ENCODE measurements at places on chromosomes 16 and 17. TPM values are rescaled to one million over a fixed set of nuclear protein-coding genes. Genes with fewer than 3 reads are reported as not detected.

DNA sequence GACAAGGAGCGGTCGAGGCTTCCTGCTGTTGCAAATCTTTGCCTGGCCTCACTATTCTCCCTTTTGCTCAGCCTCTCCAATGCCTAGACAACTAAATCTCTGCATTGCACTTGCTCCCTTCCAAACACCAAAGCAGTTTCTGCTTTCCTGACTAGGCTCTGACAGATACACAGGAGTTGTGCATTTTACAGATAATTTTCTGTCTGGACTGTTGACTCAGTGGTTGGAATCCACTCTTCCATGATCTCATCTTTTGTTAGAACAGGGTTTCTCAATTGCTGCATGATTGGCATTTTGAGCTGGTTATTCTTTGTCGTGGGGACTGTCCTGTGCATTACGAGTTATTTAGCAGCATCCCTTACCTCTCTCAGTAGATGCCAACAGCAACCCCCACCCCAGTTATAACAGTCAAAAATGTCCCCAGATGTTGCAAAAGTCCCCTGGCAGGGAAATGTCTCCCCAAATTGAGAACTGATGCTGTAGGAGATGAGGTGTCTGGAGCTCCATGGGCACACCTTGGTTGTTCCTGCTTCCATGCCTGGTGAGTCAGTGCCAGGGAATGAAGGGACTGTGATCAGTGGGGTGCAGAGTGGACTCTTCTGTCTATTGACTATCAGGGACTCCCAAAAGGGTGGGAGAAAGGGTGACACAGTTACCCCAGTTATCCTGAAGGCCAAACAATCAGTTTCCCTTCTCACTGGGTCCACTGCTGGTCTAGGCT lies 557.4 kb upstream of the PSMD7 start:
- no peak for DNase-seq

TMC8 gene
- 128 TPM for total RNA-seq

- no peak for DNase-seq
These were observed 617 bp upstream of the CCR7 start for GRCh38 chr17:40565769-40566409.

DNA sequence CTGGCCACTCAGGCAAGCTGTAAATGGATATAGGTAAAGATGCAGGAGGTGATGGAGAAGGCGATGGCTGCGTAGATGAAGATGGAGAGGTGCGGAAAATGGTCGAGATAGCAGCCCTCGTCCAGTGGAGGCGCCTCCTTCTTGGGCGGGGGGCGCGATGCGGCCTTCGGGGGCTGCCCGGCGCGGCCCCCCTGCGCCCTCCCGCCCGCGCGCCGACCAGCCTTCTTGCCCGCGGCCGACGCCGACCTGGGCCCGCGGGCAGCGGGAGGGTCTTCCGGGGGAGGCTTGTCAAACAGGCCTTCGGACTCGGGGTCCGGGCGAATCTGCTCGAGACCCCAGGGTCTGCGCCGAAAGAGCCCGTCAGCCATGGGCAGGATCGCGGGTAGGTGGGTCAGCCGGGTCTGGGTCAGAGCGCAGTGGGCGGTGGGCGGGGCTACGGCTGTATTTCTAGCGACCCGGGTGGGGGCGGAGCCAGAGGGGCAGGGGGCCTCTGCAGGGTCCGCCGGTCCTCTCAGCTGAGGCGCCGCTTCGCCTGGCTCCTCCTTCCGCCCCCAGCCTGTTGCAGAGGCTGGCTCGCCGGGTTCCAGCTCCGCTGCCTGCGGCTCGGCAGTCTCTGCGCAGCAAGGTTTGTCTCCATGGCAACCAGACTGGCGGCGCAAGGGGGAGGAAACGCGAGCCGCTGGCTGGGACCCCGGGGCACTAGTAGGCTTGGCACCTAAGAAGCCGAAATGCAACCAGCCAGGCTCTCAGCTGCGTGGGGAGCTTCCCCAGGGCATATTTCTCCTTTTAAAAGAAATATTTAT lies 14.4 kb downstream of the MIS12 start:
- no peak for DNase-seq

DNA sequence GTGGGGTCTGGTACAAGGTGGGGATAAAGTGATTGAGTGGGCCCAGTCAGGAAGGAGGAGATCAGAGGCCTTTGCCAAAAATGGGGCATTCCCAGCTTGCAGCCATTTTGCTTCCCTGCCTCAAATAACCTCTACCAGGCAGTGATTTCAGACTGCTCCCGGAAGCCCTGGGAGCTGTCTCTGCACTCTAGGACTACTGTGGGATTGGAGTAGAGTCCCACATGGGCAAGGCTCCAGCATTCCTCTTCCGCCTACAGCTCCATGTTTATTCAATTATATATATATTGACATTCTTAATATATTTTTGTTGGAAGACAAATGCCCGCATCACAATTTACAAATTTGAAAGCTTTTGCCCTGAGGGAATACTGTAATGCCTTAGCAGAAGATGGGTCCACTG lies 13.5 kb downstream of the SUPT6H start:
- no peak for DNase-seq

DNA sequence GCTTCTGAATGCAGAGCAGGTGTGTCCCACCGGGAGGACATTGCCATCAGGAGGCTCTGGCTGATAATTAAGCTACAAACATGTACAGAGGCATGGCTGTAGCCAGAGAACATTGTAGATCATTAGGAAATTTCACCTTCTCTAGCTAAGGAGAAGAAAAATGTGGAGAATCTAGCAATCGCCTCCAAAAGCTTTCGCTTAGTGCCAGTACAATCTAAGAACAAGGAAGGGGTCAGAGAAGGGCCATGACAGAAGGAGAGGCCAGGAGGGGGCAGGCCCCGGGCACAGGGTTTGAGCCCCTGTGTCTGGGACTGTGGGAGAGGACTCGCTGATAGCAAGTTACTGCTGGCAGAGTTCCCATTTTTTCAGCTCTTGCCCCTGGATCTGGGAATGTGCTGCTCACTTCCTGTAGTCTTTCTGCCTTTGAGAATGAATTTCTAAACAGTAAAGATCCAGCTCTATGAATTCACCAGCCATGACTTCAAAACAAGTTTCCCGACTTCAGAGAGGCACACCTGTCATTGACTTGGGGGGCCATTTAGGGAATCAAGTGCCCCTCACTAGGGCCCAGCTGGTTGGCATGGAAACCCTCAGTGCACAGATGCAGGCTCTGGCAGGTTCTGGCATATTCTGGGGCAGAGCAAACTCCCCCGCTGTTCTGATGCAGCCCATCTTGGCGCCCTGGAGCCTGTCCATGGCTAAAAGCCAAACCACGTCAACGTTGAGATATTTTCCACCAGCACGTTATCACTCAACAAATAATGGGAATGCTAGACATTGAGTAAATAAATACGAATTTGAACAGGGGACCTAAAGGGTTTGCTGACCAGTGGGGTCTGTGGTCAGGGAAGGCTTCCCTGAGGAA lies 59.5 kb upstream of the CACNG4 start:
- no peak for DNase-seq

DNA sequence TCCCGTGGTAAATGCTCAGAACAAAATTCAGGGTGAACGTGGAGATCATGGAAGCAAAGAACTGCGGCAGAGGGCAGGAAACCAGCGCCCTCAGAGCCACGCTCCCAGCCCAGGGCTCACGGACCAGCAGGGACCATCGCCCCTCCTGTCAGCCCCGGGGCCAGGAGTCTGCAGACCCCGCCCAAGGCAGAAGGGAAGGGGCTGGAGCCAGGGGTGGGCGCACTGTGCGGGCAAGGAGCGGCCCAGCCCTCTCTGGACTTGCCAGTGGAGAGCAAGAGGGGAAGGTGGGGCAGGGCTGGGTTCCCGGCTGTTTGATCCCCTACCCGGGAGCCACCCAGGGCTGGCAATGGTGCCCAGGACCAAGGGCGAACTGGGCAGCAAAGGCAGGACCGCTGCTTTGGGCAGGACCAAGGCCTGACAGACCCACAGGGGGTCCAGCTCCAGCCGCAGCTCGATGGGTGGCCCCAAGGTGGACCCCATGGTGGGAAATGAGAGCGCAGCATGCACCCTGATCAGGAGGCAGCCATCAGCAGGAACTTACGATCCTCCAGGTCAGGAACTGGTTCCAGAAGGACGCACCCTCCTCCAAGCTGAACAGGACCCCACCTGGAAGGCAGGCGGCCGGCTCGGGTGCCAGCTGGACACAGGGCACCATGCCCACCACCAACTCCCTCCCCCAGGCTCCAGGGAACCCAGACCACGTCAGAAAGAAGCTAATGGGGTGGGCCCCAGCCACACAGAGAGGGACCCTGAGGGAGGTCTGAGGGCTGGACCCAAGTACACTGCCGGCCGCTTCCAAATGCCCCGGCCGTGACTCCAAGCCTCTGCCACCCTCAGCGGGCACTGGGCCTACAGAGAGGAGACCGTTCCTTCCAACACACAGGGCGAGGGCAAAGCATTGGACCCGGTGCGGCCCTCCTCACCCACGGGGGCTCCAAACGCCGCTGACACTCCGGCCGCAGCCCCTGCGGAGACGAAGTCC lies 11.1 kb upstream of the CCDC154 start:
- DNase-seq: no peak
